Renal pelvis (tissue), 12 donors: ENCODE measurements at places on chromosomes 12 and 14. TPM values are rescaled to one million over a fixed set of nuclear protein-coding genes. Genes with fewer than 3 reads are reported as not detected.

Gene NYNRIN
- polyA plus RNA-seq: 44.1 TPM

Gene ERP27
- polyA plus RNA-seq: 20.6 TPM

Gene PLCZ1
- 0.44 TPM for polyA plus RNA-seq

Gene KRT78
- not detected for polyA plus RNA-seq

Gene ARMH4
- 74.2 TPM for polyA plus RNA-seq

Gene TDRD9
- polyA plus RNA-seq: 1.5 TPM

Gene DNAI7
- 4.4 TPM for polyA plus RNA-seq

Gene GARIN6
- polyA plus RNA-seq: 0.09 TPM

Gene PSMA6
- polyA plus RNA-seq: 163 TPM

Gene ENDOU
- polyA plus RNA-seq: 0.46 TPM

Gene KCNH5
- polyA plus RNA-seq: 0.10 TPM

Gene SOX5
- 5.8 TPM for polyA plus RNA-seq

Gene MEG3
- 305 TPM for polyA plus RNA-seq

Gene PYGL
- 19.8 TPM for polyA plus RNA-seq

Gene POTEM
- not detected for polyA plus RNA-seq

Gene ANKS1B
- 5.4 TPM for polyA plus RNA-seq

Gene PPP1R3E
- polyA plus RNA-seq: 20.5 TPM

Gene CD69
- 1.6 TPM for polyA plus RNA-seq

Gene IFNG
- not detected for polyA plus RNA-seq

Gene ASB2
- polyA plus RNA-seq: 0.51 TPM

Gene ZFYVE21
- 59.7 TPM for polyA plus RNA-seq

Gene CEBPE
- polyA plus RNA-seq: 0.30 TPM

Gene ZNF140
- polyA plus RNA-seq: 41.8 TPM

Gene SLC39A5
- polyA plus RNA-seq: 73.2 TPM

Gene P2RX7
- 1.2 TPM for polyA plus RNA-seq

Gene OAS2
- 6.0 TPM for polyA plus RNA-seq

Gene RALGAPA1
- polyA plus RNA-seq: 43.3 TPM

Gene GPR84
- polyA plus RNA-seq: 0.24 TPM

Gene SLC5A8
- 53.6 TPM for polyA plus RNA-seq

Gene AKAP5
- 7.4 TPM for polyA plus RNA-seq

Gene C1QL4
- 1.3 TPM for polyA plus RNA-seq

Gene CHGA
- polyA plus RNA-seq: 0.19 TPM

Gene RAB15
- polyA plus RNA-seq: 23.9 TPM

Gene C12orf54
- 0.56 TPM for polyA plus RNA-seq
